NCI-H1417 treated with DMSO at 0.1 percent for 48 hours (cell line): ENCODE measurements at places on chromosomes 1 and 21.

DNA sequence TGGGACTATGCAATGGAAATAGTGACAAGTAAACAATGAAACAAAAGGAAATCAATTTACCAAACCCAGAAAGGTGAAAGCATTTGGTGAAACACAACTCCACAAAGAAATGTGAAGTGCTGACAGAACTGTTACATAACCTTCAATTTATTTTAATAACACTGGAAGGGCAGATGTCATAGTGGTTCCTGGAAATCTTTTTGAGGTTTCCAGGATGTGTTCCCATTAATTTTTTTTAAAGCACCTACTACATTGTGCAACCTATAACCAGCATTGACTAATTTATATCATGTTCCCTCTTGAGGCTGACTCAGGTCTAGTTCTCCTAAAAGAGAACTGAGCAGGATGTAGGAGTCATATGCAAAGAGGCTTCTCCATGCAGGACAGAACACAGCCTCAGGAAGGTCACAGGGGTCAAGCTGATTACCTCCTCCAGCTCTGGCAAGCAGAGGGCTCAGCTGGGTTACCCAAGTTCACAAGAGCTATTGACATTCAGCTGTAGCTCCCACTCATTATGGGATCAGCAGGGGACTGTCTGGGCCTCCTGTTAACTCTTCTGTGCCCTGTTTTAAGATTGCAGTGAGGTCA lies 157.1 kb upstream of the NRIP1 start:
- DNase-seq, result no peak

DNA sequence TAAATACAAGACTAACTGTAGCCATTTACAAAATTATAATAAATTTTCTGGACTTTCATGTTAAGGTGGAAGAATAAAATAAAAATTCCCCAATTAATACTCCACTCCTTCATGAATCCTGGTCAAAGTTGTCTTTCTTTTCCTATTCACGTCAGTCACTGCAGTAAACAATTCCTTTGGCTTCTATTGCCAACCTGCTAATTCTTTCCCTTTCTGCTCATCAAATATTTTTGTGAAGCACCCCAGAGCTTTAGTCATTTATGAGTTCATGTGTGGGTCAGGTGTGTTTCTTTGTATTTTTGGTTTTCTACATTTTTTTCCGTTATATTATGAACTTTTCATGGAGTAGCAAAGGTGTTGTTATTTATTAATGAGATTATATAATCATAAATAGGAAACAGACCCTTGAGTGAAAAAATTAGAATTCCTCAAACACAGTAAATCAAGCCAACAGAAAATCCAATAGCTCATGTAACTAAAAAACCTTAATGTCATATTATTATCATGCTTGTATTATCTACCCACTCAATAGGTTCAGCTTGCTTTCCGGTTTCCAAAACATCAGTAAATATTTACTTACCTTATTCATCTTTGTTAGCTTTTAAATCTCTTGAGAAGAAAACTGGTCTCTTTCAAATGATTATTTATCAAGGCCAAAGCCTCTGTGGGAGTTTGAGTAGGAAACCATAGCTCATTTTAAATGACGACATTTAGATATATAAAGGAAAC lies 29.6 kb upstream of the PLA2G4A start:
- DNase-seq, result no peak

DNA sequence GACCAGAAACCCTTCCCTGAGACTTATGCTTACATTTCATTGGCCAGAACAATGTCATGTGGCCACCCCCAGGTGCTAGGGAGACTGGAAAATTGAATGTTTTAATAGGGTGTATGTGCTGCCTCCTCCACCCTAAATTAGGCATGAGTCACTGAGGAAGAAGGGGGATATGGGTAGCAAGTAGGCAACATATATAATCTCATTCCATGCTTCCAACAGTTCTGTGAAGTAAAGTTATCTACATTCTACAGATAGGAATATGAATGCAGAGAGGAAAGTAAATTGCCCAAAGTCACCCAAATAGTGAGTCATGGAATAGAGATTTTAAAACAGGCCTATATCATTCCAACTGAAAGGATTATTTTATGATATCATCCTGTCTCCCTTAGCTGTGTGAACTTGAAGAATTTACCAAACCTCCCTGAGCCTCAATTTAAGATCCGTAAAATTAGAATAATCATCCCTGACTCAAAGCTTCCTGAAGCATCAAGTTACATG lies 168.6 kb upstream of the FGGY start:
- no peak for DNase-seq

GRCh38 chr21:38413958-38414548 lies 84.2 kb downstream of the ERG start:
- no peak for DNase-seq

- no peak for DNase-seq
These were observed 38.7 kb downstream of the RGS5 start for GRCh38 chr1:163163881-163164582.

GRCh38 chr1:232793944-232794343 lies 11.3 kb upstream of the MAP10 start:
- peak; percentile 20 for DNase-seq
